ENCODE measurements at places on chromosomes 1 and 21. TPM values are rescaled to one million over a fixed set of nuclear protein-coding genes. Genes with fewer than 3 reads are reported as not detected.
A peak's percentile ranks its signal among the peaks of the same experiment; 100 is the strongest.

- H3K36me3 ChIP-seq: peaks cover 28% of the 10 kb centered on the region
- H3K27ac ChIP-seq: peak overlapping the region; percentile 90
- peak overlapping the region; percentile 96 for H3K4me3 ChIP-seq
Observed at GRCh38 chr1:156727492-156727891, 777 bp upstream of the METTL25B start.

UBIAD1 gene
- 30.3 TPM for total RNA-seq

GRCh38 chr1:223611936-223612335 is 53.6 kb downstream of the CAPN8 start:
- no peak for DNase-seq
- no peaks in the 10 kb centered on the region for H3K27me3 ChIP-seq
- no peaks in the 10 kb centered on the region for H3K36me3 ChIP-seq
- no peak overlapping the region for H3K4me3 ChIP-seq

GRCh38 chr1:202072211-202072765 is 50.4 kb upstream of the GPR37L1 start:
- H3K27me3 ChIP-seq: no peaks in the 10 kb centered on the region
- DNase-seq: no peak
- no peaks in the 10 kb centered on the region for H3K4me1 ChIP-seq
- H3K27ac ChIP-seq: no peak overlapping the region

DNA sequence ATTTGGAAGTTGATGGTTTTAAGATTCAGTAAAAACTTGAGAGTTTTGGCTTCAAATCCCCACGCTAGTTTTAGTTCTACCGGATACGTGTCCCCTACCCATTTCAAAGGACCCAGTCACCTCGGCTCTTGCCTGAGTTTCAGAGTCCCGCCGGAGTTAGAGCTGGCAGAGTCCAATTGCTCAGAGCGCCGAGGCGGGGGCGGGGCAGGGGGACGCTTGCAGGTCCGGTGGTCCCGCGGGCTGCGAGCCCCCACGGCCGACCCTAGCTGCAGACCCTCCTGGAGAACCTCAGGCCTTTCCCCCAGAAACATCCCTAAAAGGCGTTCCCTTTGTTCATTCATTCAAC is 765 bp upstream of the VPS45 start:
- H3K27me3 ChIP-seq: no peaks in the 10 kb centered on the region
- H3K4me1 ChIP-seq: peaks cover 30% of the 10 kb centered on the region
- H3K36me3 ChIP-seq: no peaks in the 10 kb centered on the region

ZYG11A gene
- total RNA-seq: not detected

GRCh38 chr1:61782771-61783170 is 40.5 kb downstream of the PATJ start:
- H3K27me3 ChIP-seq: no peaks in the 10 kb centered on the region
- peak; percentile 86 for DNase-seq
- no peaks in the 10 kb centered on the region for H3K36me3 ChIP-seq
- peak overlapping the region; percentile 34 for H3K27ac ChIP-seq

GSTM5 gene
- total RNA-seq: not detected

- no peaks in the 10 kb centered on the region for H3K4me1 ChIP-seq
- no peak overlapping the region for H3K4me3 ChIP-seq
- H3K27ac ChIP-seq: no peak overlapping the region
Observed at GRCh38 chr1:94258873-94259331, 21.5 kb upstream of the ARHGAP29 start.

DNA sequence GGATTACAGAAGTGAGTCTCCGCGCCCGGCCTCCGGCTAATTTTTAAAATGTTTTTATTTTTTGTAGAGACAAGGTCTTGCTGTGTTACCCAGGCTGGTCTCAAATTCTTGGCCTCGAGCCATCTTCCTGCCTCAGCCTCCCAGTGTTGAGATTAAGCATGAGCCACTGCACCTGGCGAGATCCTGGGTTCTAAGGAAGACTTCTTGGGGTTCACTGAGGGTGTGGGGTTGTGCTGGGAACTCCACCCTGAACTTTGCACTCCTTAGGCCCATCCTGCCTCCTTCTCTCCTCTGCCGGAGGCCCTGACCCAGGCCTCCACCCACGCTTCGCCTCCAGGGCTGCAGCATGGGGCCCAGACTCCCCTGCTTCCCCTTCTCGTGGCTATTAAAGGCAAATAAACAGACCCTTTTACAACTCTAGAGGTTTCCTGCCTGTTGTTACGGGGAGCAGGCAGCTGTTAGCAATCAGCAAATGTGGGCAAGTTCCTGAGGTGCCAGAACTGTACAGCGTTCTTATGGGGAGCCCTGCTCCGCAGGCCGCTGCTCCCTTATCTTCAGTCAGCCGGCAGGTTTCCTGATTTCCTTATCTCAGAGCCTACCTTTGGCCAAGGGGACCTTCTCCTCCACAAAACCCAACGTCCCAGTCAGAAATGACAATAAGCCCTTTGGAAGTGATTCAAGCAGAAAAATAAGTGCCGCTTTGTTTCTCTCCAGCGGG is 41.0 kb upstream of the LIN9 start:
- no peak for DNase-seq
- no peak overlapping the region for H3K27ac ChIP-seq
- H3K4me3 ChIP-seq: no peak overlapping the region
- no peaks in the 10 kb centered on the region for H3K36me3 ChIP-seq

DNA sequence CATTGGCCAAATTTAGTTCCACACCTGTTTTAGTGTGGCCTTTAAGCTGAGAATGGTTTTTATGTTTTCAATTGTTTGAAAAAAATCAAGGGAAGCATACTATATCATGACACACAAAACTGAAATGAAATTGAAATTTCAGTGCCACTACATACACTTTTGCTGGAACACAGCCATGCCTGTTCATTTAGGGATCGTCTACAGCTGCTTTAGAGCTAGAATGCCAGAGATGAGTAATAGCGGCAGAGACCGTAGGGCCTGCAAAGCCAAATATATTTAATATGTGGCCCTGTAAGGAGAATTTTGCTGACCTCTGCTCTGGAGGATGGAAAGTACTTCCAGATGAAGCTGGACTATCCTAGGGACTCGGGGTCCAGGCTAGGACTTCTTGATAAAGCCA is 62.5 kb upstream of the LYST start:
- no peaks in the 10 kb centered on the region for H3K36me3 ChIP-seq
- peaks cover 9% of the 10 kb centered on the region for H3K4me1 ChIP-seq

GRCh38 chr1:208084220-208084619 is 160.0 kb downstream of the PLXNA2 start:
- H3K4me3 ChIP-seq: no peak overlapping the region
- H3K36me3 ChIP-seq: no peaks in the 10 kb centered on the region
- H3K4me1 ChIP-seq: peaks cover 11% of the 10 kb centered on the region

MARK1 gene
- total RNA-seq: not detected

DNA sequence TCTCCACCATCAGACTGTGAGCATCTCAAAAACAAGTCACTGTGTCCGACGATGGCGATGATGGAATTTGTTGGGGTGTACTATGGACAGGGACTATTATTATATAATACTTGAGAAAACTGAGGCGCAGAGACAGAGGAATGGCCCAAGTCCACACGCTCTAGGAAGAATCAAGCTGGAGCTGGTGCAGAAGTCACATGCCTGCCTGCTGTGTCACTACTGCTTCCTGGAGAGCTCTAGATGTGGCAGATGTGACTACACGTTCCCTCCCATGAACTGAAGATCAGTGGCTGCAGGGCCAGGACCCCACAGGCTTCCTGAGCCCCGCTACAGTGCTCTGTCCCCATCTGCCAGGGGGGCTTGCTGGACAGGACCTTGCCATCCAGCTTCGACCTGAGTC is 56.9 kb downstream of the TRABD2B start:
- DNase-seq: no peak
- H3K27me3 ChIP-seq: no peaks in the 10 kb centered on the region
- H3K27ac ChIP-seq: no peak overlapping the region
- no peak overlapping the region for H3K4me3 ChIP-seq
- no peaks in the 10 kb centered on the region for H3K4me1 ChIP-seq

DNA sequence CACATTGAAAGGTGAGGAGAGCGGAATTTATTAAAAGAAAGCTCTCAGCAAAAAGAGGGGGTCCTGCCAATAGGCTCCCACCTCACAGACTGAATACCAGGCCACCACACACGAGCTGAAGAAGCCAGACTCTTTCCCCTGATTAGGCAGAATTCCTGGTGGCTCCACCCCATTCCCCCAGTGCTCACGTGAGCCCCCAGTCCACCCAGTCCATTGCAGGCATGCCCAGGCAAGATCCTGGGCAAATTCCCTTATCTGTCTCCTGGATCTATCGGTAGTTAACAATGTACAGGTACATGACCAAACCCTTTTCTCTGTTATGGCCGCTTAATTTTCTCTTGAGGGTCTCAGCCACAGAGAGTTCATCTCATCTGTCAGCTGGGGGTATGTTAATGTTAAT is 54.6 kb upstream of the BTG3 start:
- no peaks in the 10 kb centered on the region for H3K27me3 ChIP-seq
- H3K4me3 ChIP-seq: no peak overlapping the region
- H3K27ac ChIP-seq: no peak overlapping the region
- H3K4me1 ChIP-seq: no peaks in the 10 kb centered on the region
- no peaks in the 10 kb centered on the region for H3K36me3 ChIP-seq
- no peak for DNase-seq

DNA sequence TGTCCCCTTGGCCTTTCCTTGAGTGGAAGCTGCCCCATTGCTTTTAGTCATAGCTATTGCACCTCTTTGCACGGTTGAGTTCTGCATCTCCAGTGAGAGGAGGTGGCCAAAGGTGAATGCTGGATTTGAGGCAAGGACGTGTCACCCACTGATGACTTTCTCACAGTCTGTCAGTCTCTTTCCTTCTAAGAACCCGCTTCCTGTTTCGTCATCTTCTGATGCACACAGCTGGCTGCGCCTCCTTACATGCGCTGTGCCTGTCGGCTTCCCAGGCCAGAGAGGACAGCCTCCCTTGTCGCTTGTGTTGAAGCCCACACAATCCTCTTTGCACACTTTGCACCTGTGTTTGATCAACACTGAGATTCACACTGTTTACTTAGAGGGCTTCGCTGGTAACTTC is 41.8 kb upstream of the PWP2 start:
- H3K36me3 ChIP-seq: peaks cover 51% of the 10 kb centered on the region
- H3K4me3 ChIP-seq: peak overlapping the region; percentile 20
- DNase-seq: peak; percentile 90
- H3K27me3 ChIP-seq: no peaks in the 10 kb centered on the region
- H3K27ac ChIP-seq: peak overlapping the region; percentile 70
- peaks cover 19% of the 10 kb centered on the region for H3K4me1 ChIP-seq
